GF-D8 (cell line): ENCODE measurements at places on chromosomes 6 and 20.

GRCh38 chr6:80380566-80380965, 274.1 kb downstream of the BCKDHB start:
- no peak for DNase-seq

GRCh38 chr6:31877651-31878161, 1.1 kb downstream of the SLC44A4 start:
- DNase-seq, result no peak

DNA sequence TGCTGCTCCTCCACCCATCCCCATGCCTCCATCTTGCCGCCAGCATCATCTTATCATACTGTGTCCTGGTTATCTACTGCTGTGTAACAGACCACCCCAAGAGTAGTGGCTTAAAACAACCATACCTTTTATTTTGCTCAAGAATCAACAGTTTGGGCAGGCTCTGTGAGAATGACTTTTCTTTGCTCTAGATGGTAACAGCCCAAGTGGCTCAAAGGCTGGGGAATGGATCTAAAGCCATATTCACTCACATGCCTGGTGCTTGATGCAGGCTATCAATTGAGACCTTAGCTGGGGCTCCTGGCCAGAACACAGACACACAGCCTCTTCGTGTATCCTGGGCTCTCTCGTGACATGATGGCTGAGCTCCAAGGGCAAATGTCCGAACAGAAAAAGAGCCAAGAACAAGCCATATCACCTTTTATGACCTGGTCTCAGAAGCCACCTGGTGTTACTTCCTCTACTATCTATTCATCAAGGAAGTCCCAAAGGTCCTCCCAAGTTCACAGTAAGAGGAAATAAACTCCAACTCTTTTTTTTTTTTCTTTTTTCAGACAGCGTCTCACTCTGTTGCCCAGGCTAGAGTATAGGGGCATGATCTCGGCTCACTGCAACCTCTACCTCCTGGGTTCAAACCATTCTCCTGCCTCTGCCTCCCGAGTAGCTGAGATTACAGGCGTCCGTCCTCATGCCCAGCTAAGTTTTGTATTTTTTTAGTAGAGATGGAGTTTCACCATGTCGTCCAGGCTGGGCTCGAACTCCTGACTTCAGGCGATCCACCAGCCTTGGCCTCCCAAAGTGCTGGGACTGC, 159.3 kb upstream of the JARID2 start:
- DNase-seq, result peak; percentile 60

- no peak for DNase-seq
Measured at GRCh38 chr6:72376736-72377135, 245.1 kb upstream of the KCNQ5 start.
